ENCODE measurements at places on chromosomes 1 and 21.
A peak's percentile ranks its signal among the peaks of the same experiment; 100 is the strongest.

- no peak for DNase-seq
Measured at GRCh38 chr1:11648039-11648438, 6.2 kb downstream of the FBXO2 start.

DNA sequence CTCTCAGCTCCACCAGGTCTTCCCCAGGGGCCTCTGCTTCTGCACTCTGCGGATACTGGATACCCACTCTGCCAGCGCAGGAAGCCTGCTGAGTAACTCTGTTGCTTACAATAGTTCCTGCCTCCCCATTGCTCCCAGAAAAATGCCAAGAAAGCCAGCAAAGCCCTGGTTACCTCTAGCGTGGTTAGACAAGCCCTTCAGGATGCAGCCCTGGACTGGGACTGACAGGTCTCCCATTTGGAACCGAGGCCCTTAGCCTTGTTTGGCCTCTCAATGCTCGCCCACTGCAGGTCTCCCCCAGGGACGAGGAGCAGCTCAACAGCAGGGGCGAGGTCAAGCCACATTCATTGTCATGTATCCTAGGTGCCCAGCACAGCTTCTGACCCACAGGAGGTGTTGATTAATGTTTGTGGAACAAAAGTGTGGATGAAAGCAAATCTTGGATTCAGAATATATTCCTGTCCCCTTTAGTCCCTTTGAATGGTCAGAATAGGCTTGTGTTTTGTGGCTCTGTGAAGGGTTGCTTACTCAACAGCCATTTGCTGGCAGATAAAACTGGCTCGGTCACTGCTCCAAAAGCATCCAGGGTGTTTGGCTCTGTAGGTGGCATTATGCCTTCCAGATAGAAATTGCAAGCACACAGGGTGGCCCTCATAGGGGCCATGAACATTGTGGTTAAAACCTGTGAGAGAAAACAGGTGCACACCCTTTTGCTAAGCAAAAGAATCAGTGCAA, 58.9 kb downstream of the C1orf198 start:
- no peak for DNase-seq

DNA sequence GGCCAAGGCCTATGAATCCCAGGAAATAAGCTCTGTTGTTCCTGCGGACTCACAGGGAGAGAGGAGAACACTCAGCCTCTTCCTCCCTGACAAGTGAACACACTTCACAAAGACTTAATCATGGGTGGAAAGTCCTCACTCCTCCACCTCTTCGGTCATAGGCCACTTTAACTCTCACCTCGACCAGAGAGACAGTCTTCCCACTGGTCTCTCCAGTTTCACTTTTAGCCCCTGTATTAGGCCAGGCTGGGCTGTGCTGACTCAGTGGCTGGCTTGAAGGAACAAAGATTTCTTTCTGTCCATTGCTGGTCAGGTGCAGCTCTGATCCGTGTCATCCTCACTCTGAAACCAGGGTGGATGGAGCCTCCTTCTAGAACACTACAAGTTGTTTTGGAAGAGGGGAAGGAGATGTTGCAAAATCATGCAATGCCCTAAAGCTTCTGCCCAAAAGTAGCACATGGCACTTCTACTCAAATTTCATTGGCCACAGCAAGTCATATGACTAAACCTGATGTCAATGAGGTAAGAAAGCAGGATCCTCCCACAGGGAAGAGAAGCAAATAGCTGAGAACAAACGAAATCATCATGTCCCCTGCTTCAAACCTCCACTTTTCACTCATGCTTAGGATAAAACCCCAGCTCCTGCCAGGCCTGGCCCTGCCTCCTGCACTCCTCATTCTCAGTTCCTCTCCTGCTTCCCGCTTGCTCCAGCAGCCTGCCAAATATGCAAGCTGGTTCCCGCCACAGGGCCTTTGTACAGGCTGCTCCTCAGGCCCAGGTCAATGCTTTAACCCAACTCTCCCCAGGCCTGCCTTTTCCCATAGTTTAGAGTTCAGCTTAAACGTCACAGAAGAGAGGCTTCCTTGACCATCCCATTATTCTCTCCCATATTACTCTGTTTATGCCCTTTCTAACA, 150.5 kb upstream of the RUNX3 start:
- DNase-seq = no peak

- no peak for DNase-seq
Measured at GRCh38 chr1:10744654-10745238, 51.7 kb downstream of the CASZ1 start.

GRCh38 chr1:39955547-39956539, 898 bp downstream of the MFSD2A start:
- no peak for DNase-seq

- no peak for DNase-seq
Measured at GRCh38 chr1:227994632-227995300, 12.0 kb upstream of the WNT3A start.

DNA sequence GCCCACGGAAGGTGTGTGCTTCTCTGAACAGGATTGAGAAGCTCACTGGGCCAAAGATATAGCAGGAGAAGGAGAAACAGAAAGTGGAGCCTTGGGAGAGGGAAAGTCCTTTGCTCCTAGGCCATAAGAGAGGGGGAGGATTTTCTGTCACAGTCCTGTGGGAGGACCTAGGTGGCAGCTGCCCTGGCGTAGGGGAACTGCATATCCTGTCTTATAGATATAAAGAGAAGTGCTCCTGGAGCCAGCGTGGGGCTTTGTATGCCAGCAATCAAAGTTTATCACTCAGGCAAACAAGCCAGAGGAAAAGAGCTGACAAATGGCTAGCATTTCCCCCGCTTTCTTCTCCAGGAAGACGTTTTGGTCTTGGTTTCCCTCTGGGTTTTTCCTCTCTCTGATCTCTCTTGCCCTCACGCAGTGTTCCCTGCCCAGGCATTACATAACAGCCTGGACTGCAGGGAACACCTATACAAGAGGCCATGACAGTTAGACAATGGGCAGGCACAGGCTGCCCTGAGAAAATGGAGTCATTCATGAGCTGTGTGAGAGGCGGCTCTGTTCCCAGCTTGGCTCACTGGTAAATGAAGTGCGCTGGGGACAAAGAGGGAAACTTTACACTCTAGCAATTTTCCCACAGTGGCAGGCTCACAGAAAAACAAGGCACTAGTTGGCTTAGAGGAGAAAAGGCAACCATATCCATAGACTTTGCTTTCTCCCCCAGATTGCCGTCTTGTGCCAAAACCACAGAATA, 52.5 kb upstream of the ZNF648 start:
- no peak for DNase-seq

- DNase-seq = no peak
Measured at GRCh38 chr1:192167911-192168700, 9.8 kb downstream of the RGS18 start.

DNA sequence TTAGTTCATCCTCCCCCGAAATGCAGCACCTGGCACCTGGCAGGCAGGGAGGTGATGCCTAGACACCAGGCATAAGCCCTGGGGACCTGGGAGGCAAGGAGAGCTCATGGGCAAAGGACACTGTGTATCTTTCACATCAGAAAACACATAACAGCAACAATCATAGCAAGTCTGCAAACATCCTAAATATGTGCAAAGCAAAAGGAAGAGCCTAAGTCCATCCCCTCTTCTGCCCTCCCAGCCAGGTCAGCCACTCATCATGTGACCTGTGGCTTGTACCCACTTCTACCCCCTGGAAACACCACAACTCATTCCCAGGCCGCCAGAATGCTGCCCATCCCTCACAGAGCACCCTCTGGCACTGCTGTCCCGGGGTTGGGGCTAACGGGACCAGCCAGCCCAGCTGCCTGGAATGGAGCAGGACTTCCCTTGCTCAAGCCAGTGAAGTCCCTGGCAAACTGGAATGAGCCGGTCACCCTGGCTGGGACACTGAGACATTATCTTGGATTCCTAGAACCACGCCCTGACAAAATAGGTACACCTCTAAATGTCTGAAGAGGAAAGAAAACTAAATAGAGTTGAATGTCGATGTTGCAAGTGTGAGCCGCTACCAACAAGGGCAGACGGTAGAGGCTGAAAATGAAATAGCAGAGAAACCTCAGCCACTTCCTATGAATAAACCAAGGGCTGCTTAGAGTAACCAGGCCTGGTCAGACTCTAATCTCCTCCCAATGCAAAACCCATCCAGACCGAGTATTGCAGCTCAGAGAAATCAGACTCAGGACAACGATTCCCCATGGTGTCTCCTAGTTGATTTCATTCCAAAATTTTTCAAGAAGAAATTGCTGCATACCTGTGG, 29.4 kb downstream of the TMPRSS2 start:
- no peak for DNase-seq

GRCh38 chr1:198122693-198123092, 34.1 kb upstream of the NEK7 start:
- DNase-seq = no peak

- no peak for DNase-seq
Measured at GRCh38 chr21:36250423-36251075, 69.4 kb upstream of the MORC3 start.

DNA sequence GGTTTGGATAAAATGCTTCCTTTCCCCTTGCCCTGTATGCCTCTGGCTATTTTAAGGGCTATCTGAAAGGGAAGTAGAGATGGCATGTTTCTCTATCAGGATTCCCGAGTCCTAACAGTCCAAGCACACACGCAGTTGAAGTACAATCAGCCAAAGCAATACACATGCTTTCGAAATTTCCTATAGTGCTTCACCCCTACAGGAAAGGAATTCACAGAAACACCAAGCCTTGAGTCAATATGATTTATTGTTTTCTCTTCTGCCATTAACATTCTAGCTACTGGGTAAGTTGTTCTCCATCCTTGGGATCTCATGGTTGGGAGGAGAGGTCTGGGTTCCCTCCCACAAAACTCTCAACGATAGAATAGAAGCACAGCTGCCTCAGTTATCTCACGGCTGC, 8.7 kb downstream of the ITLN1 start:
- no peak for DNase-seq

- no peak for DNase-seq
Measured at GRCh38 chr1:240100371-240100934, 8.8 kb downstream of the FMN2 start.

- DNase-seq = no peak
Measured at GRCh38 chr1:168917796-168918195, 188.7 kb upstream of the ATP1B1 start.

DNA sequence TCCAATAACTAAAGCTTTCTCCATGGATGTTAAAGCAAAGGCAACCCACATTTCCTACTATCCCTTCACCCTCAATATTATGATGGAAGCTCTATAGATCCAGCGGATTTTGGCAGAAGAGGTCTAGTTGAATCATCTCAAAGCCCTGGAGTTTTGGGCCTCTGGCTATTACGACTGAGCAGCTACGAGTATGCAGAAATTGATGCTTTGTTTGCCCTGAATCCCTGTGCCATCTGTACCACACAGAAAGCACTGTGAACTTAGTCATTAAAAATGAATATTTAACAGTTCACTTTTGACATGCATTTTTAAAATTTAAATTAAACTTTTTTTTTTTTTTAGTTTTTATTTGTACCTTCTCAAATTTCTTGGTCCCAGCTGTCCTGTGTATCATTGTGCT, 705.4 kb upstream of the PTBP2 start:
- no peak for DNase-seq

DNA sequence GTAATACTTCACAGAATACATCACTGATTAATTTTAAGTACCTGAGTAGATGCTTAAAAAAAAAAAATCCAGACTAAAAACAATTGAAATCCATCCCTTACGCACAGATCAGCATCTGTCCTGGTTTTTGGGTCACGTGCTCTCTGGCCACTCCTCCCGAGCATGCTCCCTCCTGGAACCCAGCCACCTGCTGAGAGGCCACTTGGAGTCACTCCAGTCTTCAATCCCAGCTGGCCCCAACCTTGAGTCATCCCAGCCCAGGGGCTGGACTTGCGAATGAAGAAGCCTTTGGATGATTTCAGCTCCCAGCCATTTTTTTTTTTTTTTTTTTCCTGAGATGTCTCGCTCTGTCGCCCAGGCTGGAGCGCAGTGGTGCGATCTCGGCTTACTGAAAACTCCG, 8.9 kb downstream of the MAP1LC3C start:
- DNase-seq = peak; percentile 93

DNA sequence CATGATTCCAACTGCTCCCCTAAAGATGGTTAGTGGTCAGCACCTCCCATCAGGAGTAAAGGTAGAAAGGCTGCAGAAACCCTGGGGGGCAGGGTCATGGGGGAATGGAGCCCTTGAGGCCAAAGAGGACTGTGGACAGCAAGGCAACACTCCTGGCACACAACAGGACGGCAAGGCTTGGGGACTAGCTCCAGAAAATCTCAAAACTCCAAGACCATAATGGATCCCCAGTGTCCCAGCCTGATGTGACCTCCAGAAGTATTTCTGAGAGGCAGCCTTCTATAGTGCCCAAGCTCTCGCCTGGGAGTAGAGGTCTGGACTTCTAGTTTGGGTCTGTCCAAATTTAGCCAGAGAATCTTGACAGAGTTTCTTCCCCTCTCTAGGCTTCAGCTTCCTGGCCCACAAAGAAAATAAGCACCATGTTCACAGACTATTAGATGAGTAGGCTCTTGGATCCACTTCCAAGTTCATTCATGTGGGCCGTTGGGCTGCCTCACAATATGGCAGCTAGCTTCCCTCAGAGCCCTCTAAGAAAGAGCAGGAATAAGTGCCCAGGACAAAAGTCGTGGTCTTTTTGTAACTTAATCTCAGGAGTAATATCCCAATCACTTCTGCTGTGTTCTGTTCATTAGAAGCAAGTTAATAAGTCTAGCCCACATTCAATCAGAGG, 6.9 kb downstream of the CD2 start:
- DNase-seq = no peak

DNA sequence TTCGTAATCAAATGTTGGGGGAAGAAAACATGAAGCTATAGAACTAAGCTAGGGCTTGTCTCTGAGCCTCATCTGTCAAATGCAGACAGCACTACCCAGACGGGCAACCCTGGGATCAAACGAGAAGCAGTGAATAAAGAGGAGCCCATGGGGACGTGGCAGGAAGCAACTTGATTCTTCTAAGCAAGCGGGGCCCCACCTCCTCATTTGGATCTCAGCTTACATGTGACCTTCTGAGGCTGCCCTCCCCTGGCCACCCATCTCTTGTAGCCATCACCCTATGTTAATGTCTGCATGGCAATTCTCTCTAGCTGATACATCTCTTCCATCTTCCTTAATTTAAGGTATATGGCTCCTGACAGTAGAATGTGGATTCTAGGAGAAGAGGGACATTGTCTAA, 171.3 kb downstream of the IGSF21 start:
- DNase-seq = no peak

GRCh38 chr1:39026866-39027507, 837 bp downstream of the NDUFS5 start:
- DNase-seq = no peak
